ENCODE measurements at places on chromosomes 7 and 10. TPM values are rescaled to one million over a fixed set of nuclear protein-coding genes. Genes with fewer than 3 reads are reported as not detected.

DNA sequence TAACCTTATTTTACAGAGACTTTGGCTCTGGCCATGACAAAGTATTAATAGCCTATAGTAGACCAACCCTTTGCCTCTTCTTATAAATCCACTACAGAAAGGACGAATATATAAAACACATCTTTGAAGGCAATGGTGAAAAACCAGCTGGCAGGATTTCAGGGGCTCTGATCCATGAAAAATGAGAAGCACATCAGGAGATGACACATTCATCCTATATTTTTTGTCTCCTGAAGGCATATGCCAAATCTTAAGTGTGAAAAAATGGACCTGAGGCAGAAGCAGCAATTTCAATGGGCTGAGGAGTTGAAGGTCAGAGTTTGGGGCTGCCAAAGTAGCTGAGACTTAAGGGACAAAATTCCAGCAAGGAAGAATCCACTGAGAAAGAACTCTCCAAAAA lies 14.4 kb downstream of the RNF216 start:
- DNase-seq = no peak

SPDYE18 gene
- not detected for total RNA-seq

DNA sequence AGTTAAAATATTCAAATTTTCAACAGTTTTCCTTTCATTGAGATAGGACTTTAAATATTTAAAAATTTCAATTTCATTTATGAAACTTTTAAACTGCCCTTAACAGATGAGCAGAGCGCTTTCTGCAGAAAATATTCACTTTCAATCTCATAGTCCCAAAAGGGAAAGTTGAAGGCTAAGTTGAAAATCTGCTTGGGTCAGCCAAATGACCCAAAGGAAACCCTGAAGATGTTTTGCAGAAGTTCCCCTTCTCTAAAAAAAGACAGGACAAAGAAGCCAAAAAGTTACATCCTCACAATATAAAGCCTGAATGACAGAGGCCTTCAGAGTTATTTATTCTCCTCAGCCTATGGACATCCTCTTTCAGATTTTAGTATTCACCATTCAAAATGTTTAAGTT lies 17.6 kb upstream of the SCIN start:
- DNase-seq = no peak

JCAD gene
- 29.0 TPM for total RNA-seq

DNA sequence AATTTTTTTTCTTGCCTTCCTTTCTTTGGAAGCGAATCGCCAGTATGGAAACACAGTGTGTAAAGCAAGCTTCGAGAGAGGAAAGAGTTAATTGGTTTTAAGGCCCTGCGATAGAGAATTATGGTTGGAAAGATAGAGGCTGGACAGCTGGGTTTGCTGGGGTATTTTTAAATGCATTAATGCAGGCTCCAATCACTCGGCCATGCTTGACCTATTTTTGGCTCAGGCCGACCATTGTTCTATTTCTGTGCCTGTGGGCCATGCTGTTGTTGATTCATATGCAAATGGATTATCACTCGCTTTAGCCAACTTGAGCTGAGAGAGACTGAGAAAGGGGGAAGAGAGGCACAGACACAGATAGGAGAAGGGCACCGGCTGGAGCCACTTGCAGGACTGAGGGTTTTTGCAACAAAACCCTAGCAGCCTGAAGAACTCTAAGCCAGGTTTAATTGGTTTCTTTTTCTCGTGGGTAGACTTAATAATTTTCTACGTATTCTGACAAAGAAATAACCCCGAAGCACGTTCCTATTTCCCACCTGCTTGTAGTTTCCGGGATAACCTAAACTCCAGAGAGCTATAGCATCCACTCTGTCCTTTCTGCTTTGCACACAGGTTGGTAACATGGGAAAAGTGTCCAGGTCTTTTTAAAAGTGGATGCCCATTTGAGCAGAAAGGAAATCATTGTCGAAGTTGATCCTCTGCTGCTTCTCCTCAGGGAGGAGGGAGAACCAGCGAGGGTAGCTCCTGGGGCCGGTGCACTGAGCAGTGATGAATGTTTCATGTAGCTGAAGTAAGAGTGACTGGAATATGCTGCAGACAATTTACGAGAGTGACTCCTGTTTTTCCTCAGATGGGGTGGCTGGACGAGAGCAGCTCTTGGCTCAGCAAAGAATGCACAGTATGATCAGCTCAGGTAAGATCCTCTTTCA lies at the start of gene HDAC9:
Gene HDAC9 (plus strand): TSS at position 338 of the 929 bp plus-strand sequence. CDS start 554 bp downstream, at position 892.
- peak; percentile 69 for DNase-seq

GRCh38 chr7:105759670-105760550 lies 116.5 kb downstream of the ATXN7L1 start:
- DNase-seq = peak; percentile 32

DNA sequence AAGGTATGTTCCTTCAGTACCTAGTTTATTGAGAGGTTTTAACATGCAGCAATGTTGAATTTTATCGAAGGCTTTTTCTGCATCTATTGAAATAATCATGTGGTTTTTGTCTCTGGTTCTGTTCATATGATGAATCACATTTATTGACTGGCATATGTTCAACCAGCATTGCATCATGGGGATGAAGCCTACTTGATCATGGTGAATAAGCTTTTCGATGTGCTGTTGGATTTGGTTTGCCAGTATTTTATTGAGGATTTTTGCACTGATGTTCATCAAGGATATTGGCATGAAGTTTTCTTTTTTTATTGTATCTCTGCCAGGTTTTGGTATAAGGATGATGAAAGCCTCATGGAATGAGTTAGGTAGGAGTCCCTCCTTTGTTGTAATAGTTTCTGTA lies 204.0 kb upstream of the GNAI1 start:
- peak; percentile 6 for DNase-seq

SBDS gene
- 140 TPM for total RNA-seq
